ENCODE measurements at places on chromosomes 7 and 10.
A peak's percentile ranks its signal among the peaks of the same experiment; 100 is the strongest.

GRCh38 chr10:13470270-13470669, 58.5 kb downstream of the BEND7 start:
- H3K27ac ChIP-seq = no peak overlapping the region
- no peak overlapping the region for H3K4me3 ChIP-seq
- H3K36me3 ChIP-seq = no peaks in the 10 kb centered on the region

DNA sequence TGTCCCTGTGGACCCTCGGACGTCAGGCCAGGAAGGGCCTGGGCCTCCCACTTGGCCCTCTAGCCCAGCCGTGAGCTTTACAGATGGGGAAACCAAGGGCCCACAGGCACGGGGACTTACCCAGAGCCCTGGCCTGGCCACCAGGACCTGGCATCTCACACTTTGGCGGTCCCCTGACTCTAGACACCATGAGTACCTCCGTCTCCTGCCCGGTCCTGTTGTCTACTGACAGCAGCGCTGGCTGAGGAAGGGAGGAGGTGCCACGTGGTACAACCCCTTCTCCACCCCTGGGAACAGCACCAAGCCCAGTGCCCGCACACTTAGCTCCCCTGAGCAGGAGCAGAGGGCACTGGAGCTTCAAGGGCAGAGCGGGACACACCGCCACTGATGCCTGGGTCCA, 26.1 kb downstream of the ADGRA1 start:
- no peaks in the 10 kb centered on the region for H3K36me3 ChIP-seq
- H3K4me3 ChIP-seq = no peak overlapping the region
- H3K27ac ChIP-seq = no peak overlapping the region
- peaks cover 6% of the 10 kb centered on the region for H3K4me1 ChIP-seq
- no peaks in the 10 kb centered on the region for H3K27me3 ChIP-seq

DNA sequence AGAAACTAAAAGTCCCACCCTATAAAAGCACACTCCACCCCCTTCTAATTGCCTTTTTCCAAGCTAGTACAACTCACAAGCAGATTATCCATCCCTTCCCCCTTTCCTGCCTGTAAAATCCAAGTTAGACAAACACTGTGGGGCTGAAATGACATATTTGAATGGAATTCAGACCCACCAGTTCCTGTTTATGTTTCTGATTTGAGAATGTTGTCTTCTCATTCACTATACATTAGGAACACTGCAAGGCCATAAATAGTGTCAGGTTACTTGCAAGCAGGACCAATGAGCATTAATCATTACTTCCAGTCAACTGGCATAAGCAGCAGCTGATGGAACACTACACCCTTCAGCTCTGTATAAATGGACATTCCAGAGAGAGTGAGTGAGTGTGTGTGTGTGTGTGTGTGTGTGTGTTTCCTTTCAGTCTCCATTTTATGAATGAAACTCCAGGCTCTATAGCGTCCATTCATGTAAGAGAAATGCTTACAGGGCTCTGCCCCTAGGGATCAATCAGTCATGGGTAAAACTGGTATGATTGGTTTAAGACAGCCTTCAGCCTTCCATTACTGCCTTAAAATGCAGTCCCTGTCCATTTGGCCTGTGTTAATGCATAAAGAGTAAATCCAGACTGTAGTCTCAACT, 69.3 kb downstream of the ETV1 start:
- H3K4me1 ChIP-seq = peaks cover 13% of the 10 kb centered on the region
- H3K4me3 ChIP-seq = no peak overlapping the region
- no peak for DNase-seq
- peak overlapping the region; percentile 70 for H3K27ac ChIP-seq
- H3K36me3 ChIP-seq = peaks cover 13% of the 10 kb centered on the region
- H3K27me3 ChIP-seq = no peaks in the 10 kb centered on the region

GRCh38 chr7:98314469-98314868, 33.0 kb downstream of the BRI3 start:
- H3K27me3 ChIP-seq = no peaks in the 10 kb centered on the region
- H3K36me3 ChIP-seq = no peaks in the 10 kb centered on the region
- no peak for DNase-seq
- no peak overlapping the region for H3K27ac ChIP-seq
- H3K4me3 ChIP-seq = no peak overlapping the region

DNA sequence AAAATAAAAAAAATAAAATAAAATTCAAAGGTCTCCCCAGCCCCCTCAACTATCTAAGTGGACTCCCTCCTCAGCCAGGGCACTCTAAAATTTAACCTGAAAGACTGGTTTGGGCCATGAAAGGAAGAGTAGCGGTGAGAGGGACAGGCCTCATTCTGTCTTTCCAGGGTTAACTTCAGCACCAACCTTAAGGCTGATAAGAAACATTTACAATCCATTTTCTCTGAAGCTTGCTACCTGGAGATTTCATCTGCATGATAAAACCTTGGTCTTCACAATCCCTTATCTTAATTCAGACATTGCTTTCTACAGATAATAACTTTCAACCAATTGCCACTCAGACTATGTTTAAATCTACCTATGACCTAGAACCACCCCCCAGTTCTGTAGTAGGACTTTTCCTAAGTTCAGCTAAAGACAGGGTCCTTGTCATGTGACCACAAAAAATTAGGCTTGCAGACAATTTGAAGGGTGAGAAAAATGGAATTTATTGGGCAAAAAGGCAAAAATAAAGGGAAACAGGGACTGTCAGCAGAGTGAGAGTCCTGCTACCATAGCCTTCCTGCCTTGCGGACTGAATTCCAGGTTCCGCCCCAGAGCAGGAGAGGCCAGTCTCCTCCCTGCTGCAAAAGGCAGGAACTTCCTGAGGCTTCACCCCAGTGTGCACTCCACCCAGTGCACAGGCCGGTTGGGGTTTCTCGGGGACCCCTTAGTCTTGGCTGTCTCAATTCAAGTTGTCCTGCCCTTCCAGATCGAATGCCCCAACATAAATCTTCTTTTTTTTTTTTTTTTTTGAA, 26.0 kb downstream of the AGK start:
- no peaks in the 10 kb centered on the region for H3K27me3 ChIP-seq
- no peak overlapping the region for H3K27ac ChIP-seq
- H3K4me3 ChIP-seq = no peak overlapping the region

DNA sequence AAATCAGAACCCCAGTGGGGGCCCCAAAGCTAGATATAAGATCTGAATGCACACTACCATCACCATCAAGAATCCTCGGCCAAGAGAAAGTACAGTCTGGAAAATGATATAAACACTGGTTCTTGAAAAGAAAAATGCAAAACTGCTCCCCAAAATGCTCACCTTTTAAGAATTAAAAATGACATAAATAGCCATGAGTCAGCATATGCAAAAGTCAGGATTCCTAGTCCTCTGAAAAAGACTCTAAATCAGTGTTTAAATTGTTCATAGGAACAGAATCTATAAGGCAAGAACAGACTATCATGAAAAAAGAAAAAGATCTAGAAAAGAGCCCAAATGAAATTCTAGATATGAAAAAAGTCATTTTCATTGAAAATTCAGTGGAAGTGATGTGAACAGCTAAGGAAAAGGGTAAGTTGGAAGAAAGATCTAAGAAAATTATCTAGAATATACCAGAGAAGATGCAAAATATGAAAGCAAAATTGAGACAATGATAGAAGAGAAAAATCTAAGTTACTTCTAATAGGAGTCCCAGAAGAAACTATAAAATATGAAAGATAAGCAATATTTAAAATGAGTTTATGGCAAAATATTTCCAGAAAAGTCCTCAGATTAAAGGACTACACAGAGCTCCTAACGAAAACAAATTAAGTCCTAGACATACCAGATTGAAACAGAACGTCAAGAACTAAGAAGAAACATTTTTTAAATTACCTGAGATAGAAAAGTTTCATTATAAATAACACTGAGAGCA, 18.9 kb downstream of the HNRNPA2B1 start:
- no peak overlapping the region for H3K27ac ChIP-seq
- H3K4me1 ChIP-seq = no peaks in the 10 kb centered on the region
- DNase-seq = no peak
- no peaks in the 10 kb centered on the region for H3K27me3 ChIP-seq
- no peaks in the 10 kb centered on the region for H3K36me3 ChIP-seq

- H3K4me3 ChIP-seq = no peak overlapping the region
- peaks cover 3% of the 10 kb centered on the region for H3K27me3 ChIP-seq
- no peak overlapping the region for H3K27ac ChIP-seq
- no peaks in the 10 kb centered on the region for H3K36me3 ChIP-seq
- no peaks in the 10 kb centered on the region for H3K4me1 ChIP-seq
- DNase-seq = no peak
Measured at GRCh38 chr7:31261341-31261740, 79.2 kb downstream of the NEUROD6 start.

- no peaks in the 10 kb centered on the region for H3K27me3 ChIP-seq
- peaks cover 25% of the 10 kb centered on the region for H3K36me3 ChIP-seq
- no peak overlapping the region for H3K4me3 ChIP-seq
- H3K27ac ChIP-seq = peak overlapping the region; percentile 20
- H3K4me1 ChIP-seq = no peaks in the 10 kb centered on the region
- DNase-seq = peak; percentile 73
Measured at GRCh38 chr10:86899670-86900276, 57.6 kb downstream of the MMRN2 start.

- H3K27me3 ChIP-seq = peaks cover 5% of the 10 kb centered on the region
- H3K36me3 ChIP-seq = no peaks in the 10 kb centered on the region
- H3K4me3 ChIP-seq = no peak overlapping the region
- no peak for DNase-seq
- H3K4me1 ChIP-seq = no peaks in the 10 kb centered on the region
Measured at GRCh38 chr10:111360260-111360925, 283.6 kb downstream of the ADRA2A start.

GRCh38 chr7:23594879-23595604, 2.1 kb upstream of the CCDC126 start:
- H3K4me3 ChIP-seq = no peak overlapping the region
- peaks cover 16% of the 10 kb centered on the region for H3K4me1 ChIP-seq
- no peaks in the 10 kb centered on the region for H3K27me3 ChIP-seq
- H3K27ac ChIP-seq = no peak overlapping the region
- H3K36me3 ChIP-seq = no peaks in the 10 kb centered on the region

GRCh38 chr10:11135709-11136108, 118.0 kb downstream of the CELF2 start:
- H3K4me3 ChIP-seq = no peak overlapping the region
- no peaks in the 10 kb centered on the region for H3K27me3 ChIP-seq
- DNase-seq = no peak
- peaks cover 5% of the 10 kb centered on the region for H3K4me1 ChIP-seq

- no peaks in the 10 kb centered on the region for H3K36me3 ChIP-seq
- H3K4me1 ChIP-seq = no peaks in the 10 kb centered on the region
- DNase-seq = no peak
- H3K4me3 ChIP-seq = no peak overlapping the region
Measured at GRCh38 chr10:105189463-105189800, 548.3 kb downstream of the SORCS3 start.

DNA sequence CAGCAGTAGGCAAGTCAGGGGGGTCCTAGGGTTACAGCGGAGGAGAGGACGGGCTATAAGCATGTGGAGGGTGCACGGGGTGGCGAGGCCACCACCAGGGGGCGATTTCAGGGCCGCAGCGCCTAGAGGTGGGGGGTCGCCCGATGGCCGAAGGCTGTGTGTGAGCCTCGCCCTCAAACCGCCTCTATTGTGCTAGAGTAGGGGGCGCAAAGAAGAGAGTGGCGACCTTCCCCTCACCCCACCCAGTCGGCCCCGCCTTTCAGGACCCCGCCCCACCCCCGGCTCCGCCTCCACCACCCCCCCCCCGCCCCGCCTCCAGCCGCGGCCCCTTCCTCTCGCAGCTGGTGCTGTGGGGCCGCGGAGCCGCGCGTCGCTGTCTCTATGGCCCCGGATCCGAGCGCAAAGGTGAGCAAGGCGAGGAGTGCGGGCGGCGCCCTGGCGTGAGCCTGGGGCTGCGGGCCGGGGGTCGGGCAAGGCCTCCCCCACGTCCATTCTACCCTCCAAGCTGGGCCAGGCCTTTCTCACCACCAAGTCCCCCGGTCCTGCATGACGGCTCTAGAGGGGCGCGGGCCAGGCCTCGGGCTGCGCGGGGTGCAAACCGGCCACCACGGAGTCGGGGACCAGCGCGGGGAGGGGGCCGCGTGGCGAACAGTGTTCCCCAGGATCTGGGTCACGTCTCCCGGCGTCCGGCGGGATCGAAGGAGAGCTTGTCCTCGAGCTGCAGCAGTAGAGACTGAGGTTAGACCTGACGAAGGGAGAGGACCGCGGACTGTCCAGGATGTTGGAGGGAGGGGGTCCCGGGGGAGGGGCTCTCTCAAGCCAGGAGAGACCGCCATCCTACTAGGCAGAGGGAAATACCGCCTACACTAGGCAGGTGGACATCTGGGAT, at the start of gene SEMA4G:
Gene SEMA4G (plus strand): TSS at position 318 of the 889 bp plus-strand sequence. CDS start 3,409 bp downstream, outside the sequence.
- H3K27ac ChIP-seq = peak within 1 kb of the TSS; percentile 9
- no peaks in the 10 kb centered on the region for H3K27me3 ChIP-seq
- no peaks in the 10 kb centered on the region for H3K36me3 ChIP-seq
- H3K4me1 ChIP-seq = peaks cover 17% of the 10 kb centered on the region
- no peak for DNase-seq

DNA sequence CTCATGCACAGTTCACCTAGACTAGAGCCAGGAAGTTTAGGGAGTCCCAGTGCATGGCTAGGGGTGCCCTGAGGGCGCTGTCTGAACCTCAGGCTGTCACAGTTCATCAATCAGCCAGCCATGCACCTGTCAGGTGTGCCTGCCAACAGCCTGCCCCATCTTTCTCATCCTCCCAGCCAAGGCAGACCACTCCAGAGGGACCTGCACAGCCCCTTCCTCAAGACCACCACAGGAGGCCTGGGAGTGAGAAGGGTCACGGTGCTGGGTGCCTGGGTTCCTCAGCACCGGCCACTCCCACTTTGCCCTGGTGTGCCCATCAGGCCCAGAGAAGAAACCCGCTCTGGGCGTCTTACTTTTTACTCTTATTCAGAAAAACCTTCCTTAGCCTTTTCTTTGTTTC, 8.4 kb downstream of the ATP6V1F start:
- DNase-seq = no peak
- peaks cover 6% of the 10 kb centered on the region for H3K4me1 ChIP-seq
- peaks cover 4% of the 10 kb centered on the region for H3K36me3 ChIP-seq
- no peak overlapping the region for H3K4me3 ChIP-seq
- H3K27me3 ChIP-seq = no peaks in the 10 kb centered on the region

DNA sequence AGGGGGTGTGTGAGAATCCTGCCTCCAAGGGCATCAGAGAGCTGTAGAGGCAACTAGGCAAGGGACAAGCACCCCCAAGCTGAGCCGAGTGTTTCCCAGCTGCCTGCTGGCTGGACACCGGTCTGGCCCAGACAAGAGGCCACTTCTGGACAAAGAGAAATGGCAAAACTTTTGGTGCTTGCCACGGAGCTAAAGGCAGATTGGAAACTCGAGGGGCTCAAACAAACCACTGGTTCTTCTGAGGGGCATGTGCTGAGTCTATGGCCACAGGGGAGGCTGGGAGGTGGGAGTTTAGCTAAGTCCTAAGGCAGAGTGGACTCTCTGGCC, 66.5 kb upstream of the INPP5A start:
- H3K36me3 ChIP-seq = no peaks in the 10 kb centered on the region
- H3K27me3 ChIP-seq = no peaks in the 10 kb centered on the region
- DNase-seq = no peak
- H3K27ac ChIP-seq = no peak overlapping the region

DNA sequence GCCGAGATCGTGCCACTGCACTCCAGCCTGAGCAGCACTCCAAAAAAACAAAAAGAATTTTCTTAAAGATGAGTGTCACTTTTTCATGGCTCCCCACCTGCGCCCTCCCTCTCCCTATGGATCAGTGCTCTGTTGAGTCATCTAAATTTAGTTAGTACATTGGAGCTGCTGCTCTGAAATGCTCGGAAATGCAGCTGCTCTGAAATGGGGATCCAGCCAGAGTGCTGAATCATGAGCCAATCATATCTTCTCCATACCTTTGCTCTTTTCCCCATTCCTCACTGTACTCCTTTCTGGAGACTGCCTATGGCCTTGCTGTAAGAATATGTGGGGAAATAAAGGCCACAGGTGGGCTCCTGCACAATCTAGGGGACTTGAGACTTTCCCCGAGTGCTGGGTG, 188.8 kb downstream of the ZNF438 start:
- peaks cover 8% of the 10 kb centered on the region for H3K4me1 ChIP-seq
- no peak overlapping the region for H3K27ac ChIP-seq
- no peak overlapping the region for H3K4me3 ChIP-seq
- H3K27me3 ChIP-seq = no peaks in the 10 kb centered on the region
- no peak for DNase-seq
